ENCODE measurements at places on chromosomes 3 and 15. TPM values are rescaled to one million over a fixed set of nuclear protein-coding genes. Genes with fewer than 3 reads are reported as not detected.

PAK6 gene
- total RNA-seq = 13.4 TPM

DIPK2A gene
- 29.6 TPM for total RNA-seq

LARP6 gene
- 32.0 TPM for total RNA-seq

GUCA1C gene
- not detected for total RNA-seq

IMPG2 gene
- total RNA-seq = under 0.01 TPM

STRIT1 gene
- total RNA-seq = not detected

MYZAP gene
- 1.3 TPM for total RNA-seq

EOMES gene
- total RNA-seq = not detected

EFCAB12 gene
- not detected for total RNA-seq

NEIL1 gene
- 13.7 TPM for total RNA-seq

CHRD gene
- not detected for total RNA-seq

PGBD4 gene
- total RNA-seq = 1.5 TPM
